ENCODE measurements at places on chromosomes 4 and X.

DNA sequence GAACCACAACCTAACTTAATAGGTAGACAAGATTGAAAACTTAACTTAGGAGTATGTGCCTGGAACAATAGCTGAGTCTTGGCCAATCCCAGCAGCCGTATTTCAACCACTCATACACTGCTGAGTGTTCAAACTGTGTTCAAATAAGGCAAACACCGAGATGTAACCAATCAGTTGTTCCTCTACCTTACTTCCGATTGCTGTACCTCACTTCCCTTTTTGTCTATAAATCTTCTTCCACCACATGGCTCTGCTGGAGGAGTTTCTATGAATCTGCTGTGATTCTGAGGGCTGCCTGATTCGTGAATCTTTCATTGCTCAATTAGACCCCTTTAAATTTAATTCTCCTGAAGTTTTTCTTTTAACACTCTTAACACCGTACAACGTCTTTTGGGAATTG is 108.0 kb downstream of the ANAPC4 start:
- H3K4me1 ChIP-seq = peaks cover 5% of the 10 kb centered on the region
- H3K27me3 ChIP-seq = no peaks in the 10 kb centered on the region
- H3K4me3 ChIP-seq = no peak overlapping the region
- DNase-seq = no peak
- H3K36me3 ChIP-seq = peaks cover 4% of the 10 kb centered on the region
- H3K27ac ChIP-seq = no peak overlapping the region

- H3K36me3 ChIP-seq = no peaks in the 10 kb centered on the region
- no peak overlapping the region for H3K4me3 ChIP-seq
- DNase-seq = no peak
- no peaks in the 10 kb centered on the region for H3K4me1 ChIP-seq
Observed at GRCh38 chr4:9994246-9994847, 26.9 kb downstream of the SLC2A9 start.

DNA sequence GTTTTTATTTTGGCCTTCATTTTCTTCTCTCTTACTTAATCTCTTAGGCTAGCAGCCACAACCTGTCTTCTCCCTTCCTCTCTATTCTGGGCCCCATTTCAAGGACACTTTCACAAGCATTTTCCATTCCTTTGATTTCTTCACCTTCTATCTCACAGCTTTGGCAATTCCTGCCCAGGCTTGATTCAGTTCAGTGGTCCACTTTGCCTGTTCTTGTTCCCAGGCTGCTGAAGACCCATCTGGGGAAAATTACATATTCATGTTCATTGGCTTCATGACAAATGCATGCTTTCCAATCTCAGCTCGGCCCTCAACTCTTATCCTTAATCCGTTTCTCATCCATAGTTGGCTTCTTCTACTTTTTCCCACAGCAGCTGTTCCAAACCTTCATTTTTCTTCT is 38.7 kb upstream of the LPAR4 start:
- H3K4me1 ChIP-seq = peaks cover 4% of the 10 kb centered on the region
- H3K4me3 ChIP-seq = no peak overlapping the region
- H3K27ac ChIP-seq = no peak overlapping the region
- no peaks in the 10 kb centered on the region for H3K36me3 ChIP-seq
- H3K27me3 ChIP-seq = no peaks in the 10 kb centered on the region
- DNase-seq = no peak

DNA sequence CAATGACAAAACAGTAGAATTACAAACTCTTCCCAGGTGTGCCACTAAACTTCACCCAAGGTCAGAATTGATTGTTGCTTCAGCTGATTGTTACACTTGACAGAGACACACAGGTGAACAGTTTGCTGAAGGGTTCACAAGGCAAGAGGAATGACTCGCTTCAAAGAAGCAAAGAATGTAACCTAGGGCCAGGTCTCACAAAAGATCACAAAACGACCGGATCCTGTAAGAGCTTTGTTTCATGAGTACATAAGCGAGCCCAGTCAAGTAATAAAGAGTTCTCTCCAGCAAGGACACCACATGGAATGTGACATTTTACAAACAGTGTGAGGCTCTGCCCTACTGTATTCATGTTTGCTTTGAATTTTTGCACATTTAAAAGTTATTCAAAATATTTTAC is 9.1 kb downstream of the LNX1 start:
- peaks cover 38% of the 10 kb centered on the region for H3K4me1 ChIP-seq
- H3K4me3 ChIP-seq = no peak overlapping the region
- no peak overlapping the region for H3K27ac ChIP-seq
- DNase-seq = no peak
- peaks cover 4% of the 10 kb centered on the region for H3K36me3 ChIP-seq

GRCh38 chr4:94329933-94330332 is 12.7 kb downstream of the HPGDS start:
- H3K27ac ChIP-seq = no peak overlapping the region
- no peak overlapping the region for H3K4me3 ChIP-seq
- H3K4me1 ChIP-seq = no peaks in the 10 kb centered on the region
- H3K36me3 ChIP-seq = peaks cover 11% of the 10 kb centered on the region
- H3K27me3 ChIP-seq = no peaks in the 10 kb centered on the region

- no peak for DNase-seq
- H3K36me3 ChIP-seq = no peaks in the 10 kb centered on the region
- H3K27ac ChIP-seq = no peak overlapping the region
- H3K4me1 ChIP-seq = peaks cover 11% of the 10 kb centered on the region
- H3K27me3 ChIP-seq = peaks cover 11% of the 10 kb centered on the region
Observed at GRCh38 chr4:6316461-6317003, 46.9 kb downstream of the WFS1 start.

DNA sequence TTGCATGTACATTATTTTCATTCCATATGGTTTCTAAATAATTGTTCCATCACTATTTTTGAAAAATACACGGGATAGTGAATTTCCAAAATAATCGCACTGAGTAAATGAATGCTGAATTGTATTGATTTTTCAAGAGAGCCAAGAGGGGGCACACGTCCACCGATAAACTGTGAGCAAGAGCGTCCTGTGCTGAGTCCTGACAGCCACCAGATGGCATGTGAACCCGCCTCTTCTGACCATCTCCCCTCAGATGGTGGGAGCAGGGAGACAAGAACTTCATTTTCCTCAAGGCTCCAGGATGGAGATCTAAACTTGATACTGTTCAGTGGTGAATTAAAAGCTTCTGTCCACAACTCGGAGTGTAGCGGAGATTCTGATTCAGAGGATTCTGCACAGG is 30.6 kb upstream of the IL9R start:
- DNase-seq = no peak
- peaks cover 6% of the 10 kb centered on the region for H3K36me3 ChIP-seq
- H3K4me3 ChIP-seq = no peak overlapping the region
- H3K4me1 ChIP-seq = no peaks in the 10 kb centered on the region
- H3K27me3 ChIP-seq = no peaks in the 10 kb centered on the region

Data from mesothelial cell of epicardium (in vitro differentiated cells).